ENCODE measurements at places on chromosomes 16 and 17. TPM values are rescaled to one million over a fixed set of nuclear protein-coding genes. Genes with fewer than 3 reads are reported as not detected.

The RND2 gene
- 0.06 TPM for total RNA-seq

The KRT32 gene
- total RNA-seq, result not detected

The ST6GALNAC1 gene
- not detected for total RNA-seq

The C17orf50 gene
- total RNA-seq, result not detected

The GPR179 gene
- total RNA-seq, result not detected

The SYT17 gene
- not detected for total RNA-seq

The TBC1D3 gene
- total RNA-seq, result not detected

The ACSM5 gene
- total RNA-seq, result 3.6 TPM

The ABCA6 gene
- total RNA-seq, result 0.17 TPM

The HP gene
- total RNA-seq, result not detected

The ZNF624 gene
- total RNA-seq, result 5.3 TPM

The SEPTIN1 gene
- total RNA-seq, result 0.17 TPM

The ADGRG3 gene
- not detected for total RNA-seq

The LUC7L gene
- 51.2 TPM for total RNA-seq

The MT1E gene
- total RNA-seq, result 712 TPM

The HCRT gene
- not detected for total RNA-seq

The CLEC18B gene
- 0.38 TPM for total RNA-seq

The VASN gene
- total RNA-seq, result 12.5 TPM

The BAHCC1 gene
- 4.9 TPM for total RNA-seq

The GAS7 gene
- not detected for total RNA-seq

The RMI2 gene
- total RNA-seq, result 14.2 TPM

The FBXO39 gene
- not detected for total RNA-seq
